Thoracic aorta (tissue), 2 donors: ENCODE measurements at places on chromosomes 4 and X.

- H3K36me3 ChIP-seq = no peaks in the 10 kb centered on the region
- H3K27ac ChIP-seq = no peak overlapping the region
- H3K4me3 ChIP-seq = no peak overlapping the region
- H3K27me3 ChIP-seq = no peaks in the 10 kb centered on the region
These were observed 103.7 kb upstream of the AADAT start for GRCh38 chr4:170193496-170193895.

- H3K27me3 ChIP-seq = no peaks in the 10 kb centered on the region
- H3K27ac ChIP-seq = peak overlapping the region; percentile 93
- no peaks in the 10 kb centered on the region for H3K36me3 ChIP-seq
- DNase-seq = no peak
- peaks cover 49% of the 10 kb centered on the region for H3K4me1 ChIP-seq
These were observed 1.2 kb downstream of the CHIC2 start for GRCh38 chr4:54063229-54063628.

- H3K27me3 ChIP-seq = no peaks in the 10 kb centered on the region
- H3K27ac ChIP-seq = no peak overlapping the region
- H3K36me3 ChIP-seq = no peaks in the 10 kb centered on the region
- no peak overlapping the region for H3K4me3 ChIP-seq
These were observed 40.2 kb upstream of the SULT1B1 start for GRCh38 chr4:69800599-69800998.

DNA sequence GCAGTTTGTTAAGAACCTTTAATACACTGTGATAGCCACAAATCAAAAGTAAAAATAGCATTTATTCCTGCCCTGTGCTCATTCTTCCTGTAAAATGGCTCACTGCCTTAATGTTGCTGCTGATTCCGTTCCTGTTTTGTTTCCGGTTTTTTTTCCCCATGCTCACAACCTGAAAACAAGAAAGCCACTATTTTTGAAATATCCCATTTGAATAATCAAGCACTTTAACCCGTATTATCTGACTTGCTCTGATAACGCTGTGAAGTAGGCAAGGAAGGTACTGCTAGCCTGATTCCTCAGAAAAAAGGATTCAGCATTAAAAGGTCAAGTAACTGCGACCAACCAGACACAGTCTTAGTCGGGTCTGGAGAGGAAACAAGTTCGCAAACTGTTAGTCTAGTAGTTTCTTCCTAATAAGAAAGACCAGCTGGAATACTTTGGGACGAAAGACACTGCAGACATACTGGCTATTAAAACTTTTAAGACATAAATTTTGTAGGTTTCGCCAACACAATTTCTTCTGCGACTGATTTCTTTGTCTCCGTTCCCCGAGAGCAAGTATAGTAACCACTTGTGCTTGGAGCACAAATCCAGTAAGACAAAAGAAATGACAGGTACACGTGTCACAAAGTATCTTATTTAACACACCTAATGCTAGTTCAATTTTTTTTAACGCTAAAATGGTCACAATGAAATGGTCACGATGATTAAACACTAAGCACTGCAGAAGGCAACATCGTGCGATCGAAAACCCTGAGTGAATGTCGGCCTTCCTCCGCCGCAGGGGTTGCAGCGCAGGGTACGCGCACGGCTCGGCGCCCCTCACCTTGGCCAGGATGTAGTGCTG lies 802 bp downstream of the COX18 start:
- H3K4me3 ChIP-seq = peak overlapping the region; percentile 88
- H3K27me3 ChIP-seq = no peaks in the 10 kb centered on the region
- H3K27ac ChIP-seq = peak overlapping the region; percentile 92
- H3K36me3 ChIP-seq = peaks cover under 1% of the 10 kb centered on the region
- DNase-seq = no peak
- peaks cover 23% of the 10 kb centered on the region for H3K4me1 ChIP-seq

DNA sequence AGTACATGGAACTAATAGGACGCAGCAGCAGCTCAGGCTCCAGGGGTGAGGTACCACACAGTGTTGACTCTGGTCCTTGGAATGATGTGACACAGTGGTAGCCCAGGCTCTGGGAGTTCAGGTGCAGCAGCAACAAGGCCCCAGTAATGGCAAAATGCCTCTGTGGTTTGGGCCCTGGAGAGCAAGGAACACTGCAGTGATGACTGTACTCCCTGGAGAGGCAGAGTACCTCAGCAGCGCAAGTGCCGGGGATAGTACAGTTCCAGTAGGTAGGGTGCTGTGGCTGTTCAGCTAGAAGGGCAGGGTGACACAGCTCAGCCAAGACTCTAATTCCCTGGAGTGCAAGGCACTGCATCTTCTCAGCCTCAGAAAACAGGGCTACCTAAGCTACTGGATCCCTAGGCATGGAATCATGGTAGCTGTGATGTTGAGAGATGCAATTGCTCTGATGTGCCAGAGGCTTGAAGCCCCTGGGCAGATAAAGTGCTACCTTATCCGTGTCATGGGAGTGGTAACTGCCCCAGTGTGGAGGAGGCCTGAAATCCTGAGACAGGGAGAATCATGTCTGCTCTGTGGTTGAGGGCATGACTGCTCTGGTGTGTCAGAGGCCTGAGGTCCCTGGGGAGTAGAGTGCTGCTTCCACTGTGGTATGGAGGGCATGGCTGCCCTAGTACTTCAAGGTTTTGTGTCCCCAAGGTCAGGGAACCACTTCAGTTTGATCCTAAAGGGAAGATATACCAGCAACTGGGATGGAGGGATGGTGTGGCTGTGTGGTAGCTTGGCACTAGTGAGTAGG lies 55.2 kb downstream of the AREG start:
- no peaks in the 10 kb centered on the region for H3K27me3 ChIP-seq
- DNase-seq = no peak
- H3K4me3 ChIP-seq = no peak overlapping the region
- no peak overlapping the region for H3K27ac ChIP-seq
- no peaks in the 10 kb centered on the region for H3K4me1 ChIP-seq
- no peaks in the 10 kb centered on the region for H3K36me3 ChIP-seq

GRCh38 chrX:45447331-45447730 lies 246.7 kb upstream of the DIPK2B start:
- H3K27me3 ChIP-seq = no peaks in the 10 kb centered on the region
- H3K27ac ChIP-seq = no peak overlapping the region

DNA sequence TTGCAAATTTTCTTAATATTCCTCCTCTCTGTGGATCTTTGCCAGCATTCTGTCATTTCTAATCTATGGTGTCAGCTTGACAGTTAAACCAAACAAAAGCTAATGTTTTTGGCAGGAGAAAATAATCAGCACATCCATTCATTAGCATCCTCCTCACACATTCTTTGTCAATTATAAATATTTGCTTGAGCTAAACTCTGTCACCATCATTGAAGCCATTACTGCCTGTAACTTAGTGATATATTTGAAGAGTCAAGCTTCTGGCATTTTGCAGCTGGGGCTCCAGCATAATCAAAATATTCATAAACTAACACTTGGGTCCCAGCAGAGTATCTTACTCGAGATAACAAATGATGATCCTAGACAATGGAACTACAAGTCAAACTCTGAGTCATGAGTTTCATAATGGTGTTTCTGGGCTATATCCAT lies 126.1 kb downstream of the EIF4E start:
- no peak overlapping the region for H3K27ac ChIP-seq
- no peak overlapping the region for H3K4me3 ChIP-seq
- no peak for DNase-seq
- H3K4me1 ChIP-seq = no peaks in the 10 kb centered on the region
- no peaks in the 10 kb centered on the region for H3K27me3 ChIP-seq
- H3K36me3 ChIP-seq = no peaks in the 10 kb centered on the region

DNA sequence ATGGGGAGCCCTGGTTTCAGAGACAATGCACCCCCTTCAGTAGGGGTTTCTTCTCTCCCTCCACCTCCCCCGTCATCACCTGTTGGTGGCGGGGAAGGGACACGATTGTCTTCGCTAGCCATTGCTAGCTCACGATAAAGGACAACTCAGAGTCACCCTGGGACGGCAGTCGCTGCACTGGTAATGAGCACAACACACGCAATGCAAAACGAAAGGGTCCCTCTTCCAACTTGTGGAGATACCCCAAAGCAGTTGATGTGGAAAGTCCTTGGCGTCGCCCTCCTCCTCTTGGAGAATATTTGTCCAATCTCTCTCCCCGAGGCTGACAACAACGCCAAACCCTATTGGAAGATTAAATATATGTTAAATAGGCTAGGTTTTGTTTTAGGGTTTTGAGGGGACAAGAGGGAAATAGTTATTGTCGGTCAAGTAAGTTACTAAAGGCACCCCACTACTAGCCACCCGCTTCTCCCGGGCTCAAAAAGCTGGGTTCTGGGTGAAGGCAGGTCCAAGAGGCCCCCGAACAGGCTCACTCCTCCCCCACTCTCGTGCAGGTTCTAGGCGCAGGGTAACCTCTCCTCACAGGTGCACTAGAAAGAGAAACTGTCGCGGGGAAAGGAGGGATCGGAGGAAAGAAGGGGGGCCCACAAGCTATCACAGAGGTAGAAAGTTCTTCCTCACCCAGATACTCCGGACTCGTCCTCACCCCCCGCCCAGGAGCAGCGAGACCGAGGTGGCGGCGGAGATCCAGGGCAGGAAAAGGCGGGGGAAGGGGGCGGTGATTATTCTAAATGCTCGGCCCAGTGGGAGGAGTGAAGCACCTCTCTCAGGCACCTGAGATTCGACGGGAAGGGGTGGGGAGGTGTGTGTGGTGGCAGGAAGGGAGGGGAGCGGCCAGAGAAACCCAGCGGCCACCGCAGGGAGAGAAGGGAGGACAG lies at the start of gene LRBA:
LRBA (minus strand) TSS at position 764 of the 938 bp plus-strand sequence; CDS start at position 122, 642 bp downstream.
- peaks cover 10% of the 10 kb centered on the region for H3K4me1 ChIP-seq
- peak within 1 kb of the TSS; percentile 85 for H3K4me3 ChIP-seq
- no peaks in the 10 kb centered on the region for H3K27me3 ChIP-seq
- no peaks in the 10 kb centered on the region for H3K36me3 ChIP-seq
- H3K27ac ChIP-seq = peak within 1 kb of the TSS; percentile 83
- DNase-seq = peak; percentile 22

DNA sequence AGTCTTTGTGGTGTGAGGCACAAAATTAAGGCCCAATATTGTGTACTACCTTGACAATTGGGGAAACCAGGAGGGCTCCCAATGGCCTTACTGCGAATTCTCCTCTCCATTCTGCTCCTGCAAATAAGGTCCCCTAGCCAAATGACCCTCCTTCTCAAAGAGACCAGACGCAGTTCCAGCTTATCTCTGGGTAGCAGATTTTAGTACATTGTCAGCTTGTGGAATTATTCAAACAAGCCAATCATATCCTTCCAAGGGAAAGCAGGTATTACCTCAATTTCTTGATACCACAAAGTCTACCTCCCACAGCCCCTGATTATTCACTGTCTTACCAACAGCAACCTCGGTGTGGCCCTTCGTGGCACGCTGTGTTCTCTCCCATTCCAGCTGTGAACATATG lies 7.8 kb upstream of the ZBTB33 start:
- H3K27me3 ChIP-seq = no peaks in the 10 kb centered on the region
- H3K27ac ChIP-seq = no peak overlapping the region
- H3K4me1 ChIP-seq = no peaks in the 10 kb centered on the region
- H3K36me3 ChIP-seq = no peaks in the 10 kb centered on the region
- no peak for DNase-seq
